ENCODE measurements at places on chromosomes 11 and 22. TPM values are rescaled to one million over a fixed set of nuclear protein-coding genes. Genes with fewer than 3 reads are reported as not detected.

GRCh38 chr11:63999349-64000025 lies 13.2 kb downstream of the OTUB1 start:
- peaks cover 3% of the 10 kb centered on the region for H3K27me3 ChIP-seq
- H3K36me3 ChIP-seq = peaks cover 14% of the 10 kb centered on the region
- DNase-seq = peak; percentile 57
- H3K4me3 ChIP-seq = no peak overlapping the region
- no peak overlapping the region for H3K27ac ChIP-seq

GRCh38 chr11:129965248-129965647 lies 37.4 kb downstream of the PRDM10 start:
- peaks cover 4% of the 10 kb centered on the region for H3K36me3 ChIP-seq
- no peaks in the 10 kb centered on the region for H3K27me3 ChIP-seq
- DNase-seq = no peak
- H3K4me1 ChIP-seq = peaks cover 11% of the 10 kb centered on the region

The TTC38 gene
- total RNA-seq = 7.2 TPM

The OR5I1 gene
- total RNA-seq = not detected

DNA sequence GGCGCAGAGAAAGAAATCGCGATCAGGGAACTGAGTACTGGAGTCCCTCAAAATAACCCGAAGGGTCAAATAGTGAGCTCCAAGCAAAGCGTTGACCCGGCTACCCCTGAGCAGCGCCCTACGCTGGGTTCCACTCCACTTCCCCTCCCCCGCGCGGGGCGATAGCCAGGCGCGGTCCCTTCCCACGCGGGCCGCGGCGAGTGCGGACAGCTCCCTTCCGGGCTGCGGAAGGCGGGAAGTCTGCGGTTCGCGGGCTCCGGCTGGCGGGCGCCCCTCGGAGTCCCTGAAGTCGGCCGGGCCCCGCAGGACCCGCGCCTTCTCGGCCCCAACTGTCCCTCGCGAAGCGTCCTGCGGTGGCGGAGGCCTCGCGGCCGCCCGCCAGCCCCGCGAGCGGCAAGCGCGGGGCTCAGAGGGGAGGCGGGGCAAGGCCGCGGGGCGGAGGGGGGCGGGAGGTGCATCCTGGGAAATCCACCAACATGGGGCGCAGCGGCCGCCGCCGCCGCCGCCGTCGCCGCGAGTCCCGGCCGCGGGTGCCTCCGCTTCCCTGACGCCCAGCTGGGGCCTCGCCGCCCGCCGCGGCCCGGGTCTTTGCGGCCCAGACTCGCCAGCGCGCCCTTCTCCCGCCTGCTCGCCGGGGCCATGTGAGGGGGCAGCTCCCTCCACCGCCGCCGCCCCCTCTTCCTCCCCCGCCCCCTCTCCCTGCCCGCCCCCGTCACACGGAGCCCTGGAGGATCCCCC lies at the start of gene QSER1:
TSS of gene QSER1 (plus strand) at position 457 of the 738 bp plus-strand sequence. CDS start 315 bp downstream, outside the sequence.
- H3K36me3 ChIP-seq = peaks cover 3% of the 10 kb centered on the region
- peaks cover 37% of the 10 kb centered on the region for H3K4me1 ChIP-seq
- peak within 1 kb of the TSS; percentile 97 for H3K4me3 ChIP-seq
- peak; percentile 75 for DNase-seq

The LDHAL6A gene
- total RNA-seq = 0.12 TPM

DNA sequence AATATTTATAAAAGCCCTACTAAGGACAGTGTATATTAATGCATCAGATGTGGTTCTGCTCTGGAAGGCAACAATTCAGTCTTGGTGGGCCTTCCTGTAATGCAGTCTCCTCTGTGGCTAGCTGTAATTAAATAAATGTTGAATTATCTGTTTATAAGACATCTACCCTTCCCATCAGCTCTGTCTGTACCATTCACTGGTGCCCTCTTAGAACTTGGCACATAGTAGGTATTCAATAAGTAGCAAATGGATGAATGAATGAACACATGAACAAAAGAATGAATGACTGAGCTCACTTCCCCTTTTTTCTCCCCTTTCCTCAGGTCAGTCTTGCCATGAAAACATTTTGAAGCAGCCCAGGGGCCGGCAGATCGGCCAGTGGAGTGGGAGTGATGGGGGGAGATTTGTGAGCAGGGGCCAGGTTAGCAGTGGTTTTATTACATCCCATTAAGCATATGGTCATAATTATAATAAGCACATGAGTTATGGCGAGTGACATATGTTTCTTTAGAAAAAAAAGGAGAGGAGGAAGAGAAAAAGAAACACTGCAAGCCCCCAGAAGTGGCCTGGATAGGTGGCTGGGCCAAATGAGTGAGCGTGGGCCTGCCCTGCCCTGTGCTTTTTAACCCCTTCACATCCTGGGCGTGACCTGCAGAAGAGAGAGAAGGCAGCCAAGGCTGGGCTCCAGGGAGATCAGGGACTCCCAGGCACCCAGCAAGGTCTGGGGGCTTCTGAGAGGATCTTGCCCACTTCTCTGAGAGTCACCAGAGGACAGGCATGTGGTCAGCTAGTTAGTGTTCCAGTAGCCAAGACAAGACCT lies 48.6 kb upstream of the CD82 start:
- H3K36me3 ChIP-seq = no peaks in the 10 kb centered on the region
- H3K27ac ChIP-seq = no peak overlapping the region
- DNase-seq = no peak
- no peaks in the 10 kb centered on the region for H3K4me1 ChIP-seq
- H3K27me3 ChIP-seq = peaks cover 5% of the 10 kb centered on the region

The SLC43A3 gene
- total RNA-seq = 116 TPM

The ASPHD2 gene
- total RNA-seq = 4.7 TPM

The HEPACAM gene
- total RNA-seq = not detected

DNA sequence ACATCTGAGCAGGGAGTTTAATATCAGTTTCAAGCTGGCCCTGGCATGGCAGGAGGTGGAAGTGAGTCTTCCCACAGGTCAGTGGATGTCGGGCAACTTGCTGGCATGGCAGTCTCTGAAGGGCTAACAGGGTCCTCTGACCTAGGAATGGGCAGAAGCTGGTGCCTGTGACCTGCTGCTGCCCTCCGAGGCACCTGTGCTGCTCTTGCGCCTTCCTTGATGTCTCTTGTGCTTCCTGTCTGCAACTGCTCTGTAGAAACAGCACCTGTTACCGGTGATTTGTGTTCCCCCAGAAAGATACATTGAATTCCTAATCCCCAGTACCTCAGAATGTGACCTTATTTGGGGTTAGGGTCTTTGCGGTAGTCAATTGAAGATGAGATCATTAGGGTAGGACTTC lies 110.3 kb downstream of the RPS6KA4 start:
- H3K4me3 ChIP-seq = no peak overlapping the region
- no peak for DNase-seq
- no peaks in the 10 kb centered on the region for H3K36me3 ChIP-seq
- H3K4me1 ChIP-seq = peaks cover 6% of the 10 kb centered on the region
- H3K27ac ChIP-seq = no peak overlapping the region

DNA sequence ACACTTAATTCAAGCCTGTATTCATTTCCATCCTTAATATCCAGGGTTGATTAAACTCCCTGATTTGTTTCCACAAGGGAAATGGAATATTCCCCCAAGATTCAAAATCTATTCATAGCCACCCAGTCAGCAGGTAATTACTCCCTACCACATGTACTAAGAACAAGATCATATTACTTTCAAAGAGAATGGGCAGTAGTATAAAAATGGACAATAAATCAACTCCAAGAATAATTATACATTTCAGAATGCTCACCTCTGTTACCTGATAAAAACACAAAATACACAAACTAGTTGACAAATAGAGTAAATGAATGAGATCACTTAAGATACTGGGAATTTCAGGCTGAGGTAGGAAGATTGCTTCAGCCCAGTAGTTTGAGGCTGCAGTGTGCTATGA lies 8.5 kb upstream of the FEZ1 start:
- H3K4me3 ChIP-seq = no peak overlapping the region
- DNase-seq = no peak
- H3K27me3 ChIP-seq = no peaks in the 10 kb centered on the region
- no peaks in the 10 kb centered on the region for H3K36me3 ChIP-seq
- H3K27ac ChIP-seq = no peak overlapping the region
- peaks cover 6% of the 10 kb centered on the region for H3K4me1 ChIP-seq

The PDGFD gene
- not detected for total RNA-seq

Data from activated naive CD4-positive, alpha-beta T cell treated with anti-CD3 and anti-CD28 coated beads for 36 hours (primary cell).